GM06990 (cell line): ENCODE measurements at places on chromosomes 7 and 10.

GRCh38 chr10:87847550-87847949 is 15.8 kb downstream of the KLLN start:
- DNase-seq: no peak

DNA sequence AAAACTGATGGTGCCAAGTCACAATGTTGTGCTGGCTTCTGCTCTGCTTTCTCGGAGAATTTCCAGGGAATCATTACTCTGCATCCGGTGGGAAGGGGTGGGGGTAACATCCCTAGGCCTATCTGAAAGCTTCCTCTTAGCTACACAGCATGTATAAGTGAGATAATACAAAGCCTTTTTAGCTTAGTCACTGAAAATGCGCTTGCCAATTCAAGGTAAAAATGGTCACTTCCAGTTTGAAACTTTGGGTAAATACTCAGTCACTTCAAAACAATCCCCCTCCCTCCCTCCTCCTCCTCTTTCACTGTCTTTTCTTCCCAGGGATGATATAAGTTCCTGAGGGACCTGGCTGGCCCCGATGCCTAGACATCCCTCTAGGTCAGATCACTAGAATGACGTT is 57.3 kb upstream of the APBB1IP start:
- no peak for DNase-seq

GRCh38 chr10:121417298-121417697 is 180.9 kb downstream of the FGFR2 start:
- no peak for DNase-seq

- DNase-seq: no peak
These were observed 139.1 kb downstream of the SORCS3 start for GRCh38 chr10:104780165-104780564.

- no peak for DNase-seq
These were observed 91.9 kb downstream of the PCGF5 start for GRCh38 chr10:91312382-91312733.
